Stimulated activated CD4-positive, alpha-beta T cell treated with anti-CD3 and anti-CD28 coated beads, Interleukin-1b, Interleukin-23, amount 100 ng/mL, for 1 hour (primary cell): ENCODE measurements at places on chromosomes 13 and 19.

GRCh38 chr19:5067678-5068077 lies 98.8 kb downstream of the KDM4B start:
- no peak for DNase-seq

DNA sequence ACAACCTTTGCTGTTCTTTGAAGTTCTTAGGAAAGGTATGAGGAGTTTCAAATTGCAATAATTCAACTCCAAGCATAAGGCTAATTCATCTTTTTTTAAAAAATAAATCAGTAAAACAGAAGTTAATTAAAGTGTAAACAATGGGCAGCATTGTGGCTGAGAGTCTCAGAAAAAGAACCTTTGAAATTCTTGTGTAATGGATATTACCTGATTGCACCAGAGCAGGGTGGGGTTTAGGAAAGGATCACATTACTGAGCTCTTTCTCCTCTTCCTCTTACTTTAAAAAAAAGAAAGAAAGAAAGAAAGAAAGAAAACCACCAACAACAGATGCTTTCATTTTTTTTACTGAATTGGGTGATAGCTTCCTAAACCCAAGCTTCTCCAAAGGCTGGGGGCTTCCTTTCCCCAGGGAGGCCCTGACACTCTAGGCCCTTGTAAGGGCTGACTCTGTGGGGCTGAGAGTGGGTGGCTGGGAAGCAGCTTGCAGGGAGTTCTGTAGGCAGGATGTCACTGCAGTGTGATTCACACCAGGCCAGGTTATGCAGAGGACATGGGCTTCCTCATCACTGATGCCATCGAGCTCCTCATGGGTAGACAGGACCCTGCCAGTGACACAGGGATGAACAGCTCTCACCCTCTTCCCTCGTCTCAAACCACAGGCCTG lies 564.5 kb downstream of the FGF9 start:
- no peak for DNase-seq

DNA sequence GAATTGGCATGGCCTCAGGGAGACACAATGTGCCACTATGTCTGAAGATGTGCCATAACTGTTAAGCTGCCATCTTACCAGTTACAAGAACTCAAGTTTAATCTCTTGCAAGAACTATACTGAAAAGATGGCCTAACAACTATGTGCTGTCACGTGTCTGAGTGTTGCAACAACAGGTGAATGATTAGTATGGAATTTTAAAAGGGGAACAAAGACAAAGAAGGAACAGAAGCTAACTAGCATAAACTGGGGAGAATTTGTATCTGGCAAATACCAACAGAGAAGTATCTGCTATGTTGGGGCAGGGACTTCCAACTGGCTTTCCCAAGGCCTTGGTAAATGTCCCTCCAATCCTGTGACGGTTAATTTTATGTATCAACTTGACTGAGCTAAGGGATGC lies 11.5 kb upstream of the ACOD1 start:
- no peak for DNase-seq

DNA sequence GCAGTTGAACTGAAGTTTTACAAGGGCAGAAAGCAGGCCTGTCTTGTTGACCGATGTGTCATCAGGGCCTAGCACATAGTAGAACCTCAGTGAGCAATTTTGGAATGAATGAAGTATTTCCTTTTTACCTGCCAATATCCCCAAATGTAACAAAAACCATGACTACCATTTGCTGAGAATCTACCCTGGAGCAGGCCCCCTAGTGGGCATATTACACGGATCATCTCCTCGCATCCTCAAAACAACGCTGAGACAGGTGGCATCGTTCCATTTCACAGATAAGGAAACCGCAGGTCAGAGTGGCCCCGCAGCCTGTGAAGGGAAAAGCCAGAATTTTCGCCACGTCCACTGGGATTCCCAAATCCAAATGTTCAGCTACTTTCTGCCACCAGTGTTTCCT lies 77.9 kb downstream of the CACNA1A start:
- no peak for DNase-seq

GRCh38 chr13:44429311-44429710 lies 55.7 kb downstream of the SERP2 start:
- DNase-seq, result no peak

DNA sequence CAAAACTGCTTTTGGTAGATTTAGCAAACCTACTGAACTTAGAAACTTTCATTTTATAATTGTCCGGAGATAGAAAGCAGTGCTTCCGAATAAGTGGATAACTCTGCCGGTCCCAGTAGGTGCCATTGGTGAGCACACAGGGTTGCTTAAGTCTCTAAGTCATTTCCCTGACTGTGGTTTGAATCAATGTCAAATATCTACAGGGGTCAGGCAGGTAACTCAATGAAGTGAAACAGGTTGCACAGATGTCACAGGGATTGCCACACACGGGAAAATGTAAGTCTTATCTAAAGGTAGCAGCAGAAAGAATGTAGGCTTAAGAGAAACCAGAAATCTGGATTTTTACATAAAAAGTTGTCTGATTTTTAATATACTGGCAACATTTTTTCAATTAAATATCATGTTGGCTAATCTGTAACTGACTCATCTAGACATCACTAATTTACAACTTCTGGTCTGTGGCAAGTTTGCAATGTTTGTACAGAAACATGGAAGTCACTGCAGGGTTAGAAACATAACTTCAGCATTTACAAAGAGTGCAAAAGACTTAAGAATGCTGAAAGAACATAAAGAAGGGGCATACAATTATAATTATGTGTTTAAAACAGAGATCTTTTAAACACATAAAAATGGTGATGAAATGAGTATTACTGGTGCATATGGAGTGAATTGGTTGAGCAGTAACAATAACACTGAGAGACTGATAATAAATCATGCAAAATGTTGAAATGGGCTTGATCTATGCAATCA lies 14.3 kb upstream of the LRRC63 start:
- DNase-seq, result no peak

DNA sequence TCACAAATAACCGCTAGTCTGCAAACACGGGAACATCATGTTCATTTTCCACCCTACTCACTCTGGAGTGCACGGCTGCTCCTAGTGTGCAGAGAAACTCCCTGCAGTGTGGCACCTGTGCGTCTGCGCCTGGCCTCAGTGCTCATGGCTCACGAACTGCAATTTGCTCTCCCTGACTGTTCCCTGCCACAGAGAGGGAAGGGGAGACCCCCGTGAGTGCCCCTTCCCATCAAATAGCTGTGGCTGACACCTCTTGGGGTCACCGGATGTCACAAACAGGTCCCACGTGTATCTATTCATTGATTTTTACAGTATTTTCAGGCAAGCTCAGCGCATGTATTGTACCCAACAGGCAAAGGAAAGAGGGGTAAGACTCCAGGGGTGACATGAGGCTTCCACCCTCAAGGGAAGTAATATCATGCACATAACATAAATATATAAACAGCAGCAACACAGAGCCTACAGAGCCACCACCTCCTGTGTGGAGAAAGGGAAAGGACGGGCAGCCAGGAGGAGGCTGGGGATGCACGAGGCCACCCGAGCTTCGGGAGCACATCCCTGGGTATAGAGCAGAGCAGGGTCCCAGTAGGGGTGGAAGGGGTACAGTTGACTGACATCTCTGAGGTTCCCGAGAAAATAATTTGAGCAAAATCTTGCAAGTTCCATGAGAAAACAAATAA lies 140.3 kb upstream of the SOX1 start:
- no peak for DNase-seq

- no peak for DNase-seq
Observed at GRCh38 chr19:8340341-8341096, 2.5 kb downstream of the KANK3 start.

GRCh38 chr13:112809332-112810315 lies 119.8 kb downstream of the ATP11A start:
- DNase-seq, result no peak

GRCh38 chr19:8457827-8458226 lies 13.1 kb downstream of the HNRNPM start:
- DNase-seq, result no peak

- no peak for DNase-seq
Observed at GRCh38 chr13:111256458-111256857, 64.0 kb upstream of the TEX29 start.

- no peak for DNase-seq
Observed at GRCh38 chr13:43804461-43805070, 17.8 kb upstream of the ENOX1 start.

GRCh38 chr19:40360708-40361241 lies 12.3 kb downstream of the PLD3 start:
- no peak for DNase-seq

DNA sequence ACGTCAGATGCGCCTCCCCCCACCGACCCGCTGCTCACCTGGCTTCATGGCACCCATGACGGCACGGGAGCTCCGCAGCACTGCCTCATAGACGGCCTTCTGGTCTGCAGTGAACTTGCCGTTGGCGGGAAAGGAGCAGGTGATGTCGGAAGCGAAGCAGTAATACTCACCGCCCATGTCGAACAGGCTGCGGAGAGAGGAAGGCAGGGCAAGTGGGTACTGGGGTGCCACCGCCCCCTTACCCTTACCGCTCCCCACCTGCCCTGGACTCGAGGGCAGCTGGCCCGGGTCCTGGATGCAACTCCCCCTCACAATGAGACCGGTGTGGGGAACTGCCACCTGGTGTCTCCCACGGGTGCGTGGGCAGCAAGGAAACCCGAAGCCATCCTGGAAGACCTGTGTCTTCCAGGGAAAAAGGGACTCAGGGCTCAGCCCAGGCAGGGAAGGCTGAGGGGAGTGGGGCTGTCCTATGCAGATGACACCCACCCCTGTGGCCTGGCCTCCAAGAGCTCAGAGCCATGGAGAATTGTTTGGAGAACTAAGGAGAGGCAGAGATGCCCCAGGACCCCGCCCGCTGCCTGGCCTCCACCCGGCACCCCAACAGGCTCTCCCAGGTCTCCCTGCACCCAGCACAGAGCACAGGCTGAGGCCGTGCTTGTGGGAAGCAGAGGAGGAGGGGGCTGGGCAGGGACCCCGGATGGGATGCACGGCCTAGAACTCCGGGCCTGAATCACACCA lies 28.3 kb downstream of the CEBPG start:
- DNase-seq, result no peak

- peak; percentile 56 for DNase-seq
Observed at GRCh38 chr19:17841810-17842662, 5.7 kb downstream of the JAK3 start.

DNA sequence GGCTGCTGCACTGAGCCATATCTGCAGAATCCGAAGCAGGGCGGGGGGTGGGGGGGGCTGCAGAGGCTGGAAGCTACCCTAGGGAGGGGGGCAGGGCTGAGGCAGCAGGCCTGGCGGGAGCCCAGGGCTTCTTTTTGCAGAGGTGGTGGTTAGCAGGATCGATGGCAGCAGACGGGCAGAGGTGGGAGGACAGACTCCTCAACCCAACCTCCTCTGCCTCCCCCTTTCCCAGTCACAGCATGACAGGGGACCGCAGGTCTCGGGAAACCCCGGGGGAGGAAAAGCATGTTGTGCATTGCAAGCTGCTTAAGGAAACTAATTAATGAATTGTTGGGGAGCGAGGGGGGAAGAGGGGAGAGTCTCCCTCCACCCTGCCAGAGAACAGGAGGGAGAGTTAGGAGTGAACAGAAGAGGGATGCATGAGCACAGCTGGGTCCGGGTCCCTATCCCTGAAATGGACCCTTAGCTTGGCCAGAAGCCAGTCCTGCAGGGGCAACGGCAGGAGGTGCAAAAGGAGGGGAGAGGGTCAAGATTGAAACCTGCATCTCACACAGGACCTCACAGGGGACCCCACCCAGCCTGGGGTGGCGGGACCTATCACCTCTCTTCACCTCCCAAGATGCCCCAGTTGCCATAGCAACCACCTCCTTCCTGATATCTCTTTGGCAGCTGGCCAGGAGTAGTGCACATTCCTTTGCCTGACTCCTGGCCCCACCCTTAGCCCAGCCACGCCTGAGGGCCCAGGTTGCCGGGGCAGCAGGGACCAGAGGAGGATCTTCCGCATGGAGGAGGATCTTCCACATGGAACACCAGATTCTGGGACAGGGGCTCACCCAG lies 1.8 kb downstream of the FXYD7 start:
- no peak for DNase-seq

DNA sequence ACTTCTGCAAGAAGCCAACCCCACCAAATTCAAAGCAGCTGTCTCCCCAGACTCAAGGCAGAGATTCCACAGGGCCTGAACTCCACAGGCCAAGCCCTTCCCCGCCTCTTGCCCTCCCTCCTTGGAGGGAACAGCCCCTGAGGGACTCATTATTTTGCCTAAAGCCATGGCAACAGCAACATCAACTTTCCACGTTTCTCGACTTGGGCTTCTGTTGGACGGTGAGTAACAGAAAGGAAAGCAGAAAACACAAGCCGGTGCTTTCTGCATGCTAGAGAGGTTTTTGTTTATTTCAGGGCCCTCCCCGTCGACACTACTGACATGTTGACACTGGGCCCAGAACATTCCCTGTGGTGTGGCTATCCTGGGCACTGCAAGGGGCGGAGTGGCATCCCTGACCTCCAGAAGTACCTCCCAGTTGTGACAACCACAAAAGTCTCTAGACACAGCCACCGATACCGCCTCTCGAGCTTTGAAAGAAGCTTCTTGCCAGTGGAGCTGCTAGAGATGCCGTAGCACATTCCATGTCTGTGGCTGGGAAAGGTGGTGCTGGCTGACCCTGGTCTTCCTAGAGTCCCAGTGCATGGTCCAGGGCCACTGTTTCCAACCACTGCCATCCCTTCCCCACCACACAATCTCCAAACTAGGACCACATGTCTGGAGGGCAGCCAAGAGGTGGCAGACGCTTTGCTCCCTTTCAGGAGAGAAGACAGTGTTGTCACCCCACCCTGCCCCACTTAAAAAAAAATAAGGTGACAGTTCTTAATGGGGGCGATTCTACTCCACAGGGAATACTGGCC lies 12.8 kb downstream of the CAPS start:
- no peak for DNase-seq

- DNase-seq, result no peak
Observed at GRCh38 chr19:3961007-3961406, 9.9 kb downstream of the DAPK3 start.

DNA sequence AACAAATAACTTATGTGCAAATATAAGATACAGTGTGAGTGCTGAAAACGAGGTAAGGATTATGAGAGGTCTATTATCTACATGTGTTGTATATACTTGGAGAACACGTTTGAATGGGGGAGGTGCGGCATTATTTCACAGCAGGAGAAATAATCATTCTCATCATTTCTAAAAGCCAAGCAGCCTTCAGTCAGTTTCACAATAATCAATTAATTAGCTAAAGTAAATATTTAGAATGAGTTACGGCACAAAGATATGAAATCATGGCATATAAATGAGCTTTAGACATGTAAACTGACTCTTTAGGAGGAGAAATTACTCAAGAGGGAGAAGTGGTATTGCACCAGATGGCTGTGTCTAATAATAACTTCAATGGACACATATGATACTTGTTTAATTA lies 366.6 kb downstream of the DNAJC15 start:
- DNase-seq, result no peak
